ENCODE measurements at places on chromosomes 4 and X. TPM values are rescaled to one million over a fixed set of nuclear protein-coding genes. Genes with fewer than 3 reads are reported as not detected.

GRCh38 chrX:30568136-30568535 is 9.4 kb downstream of the TASL start:
- peak; percentile 69 for DNase-seq

The SNX25 gene
- 5.8 TPM for total RNA-seq

The IL13RA2 gene
- not detected for total RNA-seq

The GAK gene
- total RNA-seq: 96.2 TPM

The DCAF12L2 gene
- 0.83 TPM for total RNA-seq
